ENCODE measurements at places on chromosomes 6 and 20. TPM values are rescaled to one million over a fixed set of nuclear protein-coding genes. Genes with fewer than 3 reads are reported as not detected.

GRCh38 chr6:147159536-147160374 lies 44.5 kb upstream of the STXBP5 start:
- DNase-seq = no peak

DNA sequence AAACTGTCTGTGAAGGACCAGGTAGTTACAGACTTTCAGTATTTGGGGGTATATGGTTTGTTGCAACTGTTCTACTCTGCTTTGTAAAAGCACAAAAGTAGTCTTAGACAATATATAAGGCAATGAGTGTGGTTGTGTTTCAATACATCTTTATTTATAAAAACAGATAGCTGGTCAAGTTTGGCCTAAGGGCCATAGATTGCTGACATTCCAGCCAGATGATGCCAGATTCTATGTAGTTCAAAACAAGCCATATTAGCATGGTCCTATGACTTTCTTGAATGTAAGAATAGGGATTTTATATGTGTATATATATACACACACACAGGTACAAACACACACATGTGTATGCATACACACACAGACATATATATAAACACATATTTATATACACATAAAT lies 201.8 kb downstream of the GRIK2 start:
- no peak for DNase-seq

DNA sequence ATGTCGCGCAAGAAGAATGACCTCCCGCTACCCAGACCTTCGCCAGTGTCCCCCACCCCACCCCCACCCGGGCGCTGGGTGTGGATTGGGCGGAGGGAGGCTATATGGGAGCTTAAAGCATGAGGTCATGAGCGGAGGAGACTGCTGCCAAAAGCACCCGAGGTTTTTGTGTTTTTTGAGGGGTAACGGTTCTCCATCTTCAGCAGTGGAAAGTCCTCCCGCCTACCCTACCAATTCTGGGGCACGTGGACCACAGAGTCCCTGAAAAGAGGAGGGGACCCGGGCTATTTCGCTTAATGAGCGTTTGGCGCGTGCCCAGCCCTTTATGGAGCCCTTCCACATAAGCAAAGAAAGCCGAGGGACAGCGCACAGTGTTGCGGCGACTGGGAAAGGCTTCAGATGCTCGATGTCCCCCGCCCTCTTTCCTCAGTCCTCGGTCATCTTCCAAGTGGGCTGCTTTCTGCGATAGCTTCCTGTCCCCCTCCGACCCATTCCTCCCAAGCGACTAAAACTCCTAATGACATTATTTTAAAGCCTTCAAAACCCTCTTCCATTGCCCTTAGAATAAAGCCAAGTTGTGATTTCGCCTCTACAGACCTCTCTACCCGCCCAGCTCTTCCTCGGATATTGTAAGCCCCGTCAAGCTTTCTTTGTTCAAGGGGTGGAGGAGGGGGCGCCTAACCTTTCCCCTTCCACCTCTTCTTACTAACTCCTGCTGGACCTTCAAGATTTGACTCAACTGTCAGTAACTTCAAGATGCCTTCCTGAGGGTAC lies 2.1 kb upstream of the TRERF1 start:
- no peak for DNase-seq

DNA sequence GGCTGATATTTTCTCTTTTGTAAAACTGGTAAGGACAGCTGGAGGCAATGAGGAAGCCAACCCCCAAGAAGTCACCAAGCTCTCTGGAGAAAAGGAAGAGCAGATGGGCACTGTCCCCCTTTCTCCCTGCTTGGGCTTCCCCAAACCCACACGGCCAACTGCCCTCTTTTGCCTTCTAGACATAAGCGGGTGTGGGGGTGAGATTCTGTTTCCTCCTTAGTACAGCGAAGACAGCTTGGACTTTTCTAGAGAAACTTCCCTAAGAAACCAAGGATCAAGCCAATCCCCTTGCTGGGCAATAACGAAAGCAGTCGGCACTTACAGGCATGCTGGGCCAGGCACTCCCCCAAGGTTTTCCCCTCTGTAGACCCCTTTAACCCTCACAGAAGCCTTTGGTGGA lies 110.3 kb downstream of the CDC5L start:
- no peak for DNase-seq

Gene AVP
- not detected for total RNA-seq

DNA sequence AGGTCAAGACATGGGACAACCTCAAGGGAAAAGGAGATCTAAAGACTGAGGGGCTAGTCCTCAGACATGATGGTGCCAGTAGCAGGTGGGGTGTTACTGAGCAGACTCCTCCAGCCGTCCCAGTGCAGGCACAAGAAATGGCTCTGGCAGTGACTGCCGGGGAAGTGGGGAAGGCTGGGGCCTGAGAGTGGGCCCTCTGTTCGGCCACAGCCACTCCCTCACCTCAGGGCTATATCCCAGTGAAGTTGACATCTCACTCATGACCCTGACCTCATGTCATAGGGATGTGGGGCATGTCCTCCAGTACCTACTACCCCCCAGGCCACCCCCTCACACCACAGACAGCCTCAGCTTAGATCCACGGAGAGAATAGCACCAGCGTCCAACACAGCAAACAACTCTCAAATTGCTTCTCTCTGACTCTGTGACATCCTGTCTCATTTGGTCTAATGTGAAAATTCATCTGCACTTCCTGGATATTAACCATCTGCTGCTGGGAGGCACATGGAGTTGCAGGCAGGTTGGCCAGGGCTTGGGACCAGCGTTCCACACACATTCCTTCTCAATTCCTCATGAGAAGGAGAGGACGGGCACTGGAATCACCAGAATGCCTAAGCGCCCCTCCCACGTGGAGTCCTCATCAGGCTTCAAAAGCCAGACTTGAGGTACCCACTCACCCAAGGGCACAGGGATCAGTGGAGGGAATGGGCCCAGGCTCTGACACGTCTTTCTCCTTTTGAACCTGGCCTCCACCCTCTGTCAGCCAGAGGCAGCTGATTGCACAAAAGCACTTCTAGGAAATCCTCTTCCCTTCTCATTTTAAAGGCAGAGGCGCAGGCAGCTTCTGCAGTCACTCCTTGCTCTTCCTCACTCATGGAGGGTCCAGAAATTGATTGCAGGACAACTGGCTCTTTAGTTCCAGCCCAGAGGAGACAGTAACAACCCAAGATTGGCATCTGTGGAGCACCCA lies 163.6 kb upstream of the CST7 start:
- DNase-seq = no peak

DNA sequence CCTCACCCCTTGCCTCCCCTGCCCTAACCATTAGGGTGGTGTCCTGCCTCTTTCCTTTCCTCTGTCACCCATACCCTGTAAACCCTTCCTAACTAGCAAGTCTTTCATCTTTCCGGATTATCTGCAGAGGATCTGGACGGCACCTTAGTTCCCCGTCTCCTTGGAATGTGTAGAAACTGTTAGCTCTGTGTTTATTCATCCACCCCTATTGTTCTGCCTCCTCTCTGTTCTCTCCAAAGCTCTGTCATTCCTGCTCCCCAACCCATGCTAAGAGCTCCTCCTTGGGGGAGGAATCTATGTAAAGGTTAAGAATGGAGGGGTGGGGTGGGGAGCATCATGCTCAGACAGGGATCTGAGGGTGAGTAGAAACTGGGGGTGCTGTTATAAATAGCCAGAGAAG lies 39.4 kb upstream of the KCNK5 start:
- no peak for DNase-seq

DNA sequence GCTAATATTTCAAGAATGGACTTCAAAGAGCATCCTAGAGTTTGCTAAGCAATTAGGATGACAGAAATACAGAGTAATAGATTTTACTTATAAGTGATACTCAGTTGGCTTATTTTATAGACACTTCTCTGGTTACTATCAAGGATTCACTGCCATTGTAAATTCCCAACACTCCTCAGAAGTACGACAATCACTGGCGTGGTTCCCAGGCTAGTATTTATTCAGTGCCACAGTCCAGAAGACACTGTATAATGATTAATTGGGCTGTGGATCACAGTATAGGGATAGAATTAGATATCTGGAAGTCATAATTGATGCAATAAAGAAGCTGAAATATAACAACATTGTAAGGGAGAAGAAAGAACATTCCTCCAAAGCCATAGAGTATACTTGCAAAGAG lies 15.7 kb downstream of the MANEA start:
- no peak for DNase-seq

- DNase-seq = no peak
Measured at GRCh38 chr6:43736844-43737243, 33.2 kb upstream of the VEGFA start.

Gene CALHM4
- total RNA-seq = 0.28 TPM

DNA sequence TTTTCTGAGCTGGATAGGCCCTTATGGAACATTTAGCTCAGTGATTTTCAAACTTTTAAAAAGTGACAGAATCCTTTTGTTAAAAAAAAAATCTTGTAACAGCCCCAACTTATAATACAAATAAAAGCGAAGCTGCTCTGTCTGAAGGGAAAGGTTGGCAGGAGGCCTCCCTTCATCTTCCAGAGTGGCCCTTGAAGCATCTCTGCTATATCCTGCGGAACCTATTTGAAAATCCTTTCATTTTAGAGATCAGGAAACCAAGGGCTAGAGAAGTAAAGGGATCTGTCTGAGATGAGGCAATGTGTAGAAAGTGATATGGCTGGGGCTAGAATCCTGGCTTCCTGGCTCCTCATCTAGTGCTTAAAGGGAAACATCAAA lies 107.8 kb downstream of the UBE3D start:
- no peak for DNase-seq

Gene RNF39
- total RNA-seq = not detected

DNA sequence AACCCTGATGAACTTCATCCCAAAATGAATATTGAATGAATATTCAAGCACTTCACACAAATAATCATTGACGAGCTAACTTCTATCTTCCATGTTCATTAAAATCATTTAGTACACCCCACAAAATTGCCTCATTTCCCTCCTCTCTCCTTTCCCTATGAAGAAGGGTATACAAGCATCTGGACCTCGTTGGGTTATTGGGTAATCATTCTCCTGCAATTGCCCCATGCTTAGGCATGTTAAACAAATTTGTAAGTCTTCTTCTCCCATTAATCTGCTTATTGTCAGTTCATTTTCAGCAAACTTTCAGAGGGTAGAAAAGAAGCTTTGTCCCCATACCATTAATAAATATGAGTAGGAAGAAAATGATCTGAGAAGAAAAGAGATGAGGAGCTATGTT lies 27.6 kb downstream of the PRKN start:
- DNase-seq = no peak

GRCh38 chr6:158717341-158718330 lies 67.8 kb downstream of the SYTL3 start:
- DNase-seq = no peak

Gene SNAP91
- total RNA-seq = under 0.01 TPM

Gene ABHD16B
- total RNA-seq = not detected

DNA sequence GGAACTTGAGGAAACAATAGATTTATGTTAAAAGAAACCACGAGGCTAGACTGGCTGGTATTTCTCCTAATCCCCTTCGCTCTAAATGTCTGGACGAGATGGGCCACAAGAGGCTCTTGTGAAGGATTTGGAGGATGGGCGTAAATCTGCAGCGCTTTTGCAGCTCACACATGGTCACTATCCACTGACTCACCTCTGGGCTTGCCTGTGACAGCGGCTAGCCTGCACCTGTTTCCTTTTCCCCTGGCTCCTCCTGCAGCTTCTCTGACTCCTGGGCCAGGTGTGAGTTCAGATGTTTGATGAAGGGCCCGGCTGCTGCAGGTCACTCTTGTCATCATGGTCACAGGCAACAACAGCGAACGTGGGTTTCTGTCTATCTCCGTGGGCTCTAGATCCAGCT lies 629.4 kb downstream of the CBLN4 start:
- no peak for DNase-seq

- no peak for DNase-seq
Measured at GRCh38 chr6:90049295-90049694, 155.0 kb downstream of the GJA10 start.

DNA sequence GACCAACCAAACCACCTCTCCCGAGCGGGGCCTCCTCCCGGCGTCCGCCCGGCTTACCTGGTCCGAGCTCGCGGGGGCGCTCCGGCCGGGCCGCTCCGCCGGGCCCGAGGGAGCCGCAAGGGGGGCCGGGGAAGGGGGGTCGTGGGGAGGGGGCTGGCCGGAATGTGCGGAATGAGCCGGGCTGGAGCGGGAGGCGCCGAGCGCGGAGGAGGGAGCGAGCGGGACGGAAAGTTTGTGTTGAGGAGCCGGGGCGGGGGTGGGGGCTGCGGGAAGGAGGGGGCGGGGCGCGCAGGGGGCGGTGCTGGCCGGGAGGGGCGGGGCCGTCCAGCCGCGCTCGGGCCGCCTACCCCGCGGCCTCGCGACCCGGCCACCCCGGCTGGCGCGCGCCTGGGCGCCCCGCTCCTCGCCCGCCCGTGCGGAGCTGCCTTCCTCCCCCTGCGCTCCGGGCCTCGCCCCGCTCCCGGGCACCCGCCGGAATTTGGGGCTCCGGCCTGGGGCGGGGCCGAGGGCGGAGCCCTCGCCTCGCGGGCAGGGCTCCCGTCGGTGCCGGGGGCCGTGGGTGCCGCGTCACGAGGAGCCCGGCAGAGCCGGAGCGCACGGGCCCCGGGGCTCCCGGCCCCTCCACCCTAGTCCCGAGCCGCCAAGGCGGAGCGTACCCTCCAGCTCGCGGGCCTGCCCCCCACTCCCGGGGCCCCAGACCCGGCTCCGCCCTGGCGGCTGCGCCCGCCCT lies at the start of gene TEAD3:
TSS of gene TEAD3 (minus strand) at position 239 of the 730 bp plus-strand sequence.
- DNase-seq = no peak

Gene PNLDC1
- 0.11 TPM for total RNA-seq

DNA sequence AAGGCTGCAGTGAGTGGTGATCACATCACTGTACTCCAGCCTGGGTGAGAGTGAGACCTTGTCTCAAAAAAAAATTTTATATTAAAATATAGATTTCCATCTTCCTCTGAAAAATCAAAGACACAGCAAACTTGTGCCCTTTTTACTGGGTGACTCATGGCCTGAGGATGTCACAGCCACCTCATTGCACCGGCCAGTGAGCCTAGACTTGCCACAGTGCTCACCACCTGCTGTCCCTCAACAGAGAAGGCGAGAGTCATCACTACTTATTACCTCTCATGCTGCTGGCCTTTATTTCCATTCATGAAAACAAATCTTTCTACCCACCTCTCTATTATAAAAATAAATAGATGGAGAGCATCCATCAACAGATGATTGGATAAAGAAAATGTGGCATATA lies 295.8 kb downstream of the PREX1 start:
- DNase-seq = no peak

DNA sequence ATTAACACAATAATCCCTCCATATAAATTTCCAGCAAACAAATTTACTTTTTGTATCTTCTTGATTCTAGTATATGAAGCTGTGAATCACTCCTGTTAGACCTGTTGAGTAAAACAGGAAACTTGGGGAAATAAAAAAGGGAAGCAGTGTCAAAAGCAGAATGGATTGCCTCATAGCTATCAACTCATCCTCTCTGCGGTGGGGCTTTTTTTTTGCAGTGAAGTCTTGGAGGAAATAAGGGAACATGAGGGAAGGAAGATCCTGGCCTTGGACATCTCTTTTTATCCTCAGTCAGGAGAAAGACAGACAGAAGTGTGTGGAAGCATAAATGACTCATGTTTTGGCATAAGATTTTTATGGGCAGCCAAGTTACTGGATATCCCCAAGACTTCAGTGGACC lies 332.5 kb downstream of the TFAP2A start:
- DNase-seq = no peak

Gene C6orf58
- not detected for total RNA-seq

- no peak for DNase-seq
Measured at GRCh38 chr6:70557998-70558397, 8.7 kb upstream of the SDHAF4 start.

Gene CLVS2
- total RNA-seq = not detected

All from pulmonary artery endothelial cell (primary cell).